Right ventricle myocardium inferior (tissue), 1 donor: ENCODE measurements at places on chromosomes 5 and 9. TPM values are rescaled to one million over a fixed set of nuclear protein-coding genes. Genes with fewer than 3 reads are reported as not detected.

The SPINK4 gene
- not detected for total RNA-seq

GRCh38 chr5:158513490-158514318 lies 586.0 kb downstream of the EBF1 start:
- DNase-seq, result no peak

DNA sequence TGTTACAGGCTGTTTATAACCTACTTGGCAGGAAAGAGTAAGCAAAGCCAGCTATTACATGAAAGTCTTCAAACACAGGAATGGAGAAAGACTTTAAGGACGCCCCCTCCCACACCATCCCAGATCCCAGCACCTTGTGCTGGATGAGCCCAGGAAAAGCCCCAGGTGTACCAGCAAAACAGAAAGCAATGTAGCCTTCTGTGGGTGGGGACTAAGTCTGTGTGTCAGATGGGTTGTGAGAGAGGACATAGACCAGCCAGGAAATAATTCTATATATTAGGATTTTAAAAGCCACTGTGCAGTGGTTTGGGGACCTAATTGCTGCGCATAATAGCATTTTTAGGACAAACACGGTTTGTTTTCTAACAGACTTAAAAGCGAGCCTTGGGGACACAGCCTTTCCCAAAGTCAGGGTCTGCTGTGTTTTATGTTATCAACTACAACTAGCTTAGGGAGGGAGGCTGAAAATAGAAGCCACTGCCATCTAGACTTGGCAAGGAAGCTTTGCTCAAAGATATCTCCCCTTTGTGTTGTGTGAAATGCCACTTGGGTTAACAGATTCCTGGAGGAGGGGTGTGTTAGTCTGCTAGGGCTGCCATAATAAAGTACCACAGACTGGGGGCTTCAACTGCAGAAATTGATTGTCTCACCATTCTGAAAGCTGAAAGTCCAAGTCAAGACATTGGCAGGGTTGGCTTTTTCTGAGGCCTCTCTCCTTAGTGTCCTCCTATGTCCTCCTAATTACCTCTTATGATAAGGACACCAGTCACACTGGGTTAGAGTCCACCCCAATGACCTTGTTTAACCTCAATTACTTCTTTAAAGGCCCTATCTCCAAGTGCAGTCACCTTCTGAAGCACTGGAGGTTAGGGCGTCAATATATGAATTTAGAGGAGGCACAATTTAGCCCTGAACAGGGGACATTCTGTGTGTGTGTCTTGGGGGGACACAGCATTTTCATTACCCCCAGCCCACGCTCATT lies 17.2 kb upstream of the UBE2QL1 start:
- DNase-seq, result no peak

DNA sequence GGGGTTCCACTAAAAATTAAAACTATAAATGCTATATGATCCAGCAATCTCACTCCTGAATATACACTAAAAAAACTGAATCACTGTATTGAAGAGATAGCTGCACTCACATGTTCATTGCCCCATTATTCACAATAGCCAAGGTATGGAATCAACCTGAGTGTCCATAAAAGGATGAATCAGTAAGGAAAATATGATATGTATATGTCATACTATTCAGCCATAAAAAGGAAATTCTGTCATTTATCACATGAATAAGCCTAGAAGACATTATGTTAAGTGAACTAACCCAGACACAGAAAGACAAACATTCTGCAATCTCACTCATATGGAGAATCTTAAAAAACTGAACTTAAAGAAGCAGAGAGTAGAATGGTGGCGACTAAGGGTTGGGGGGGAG lies 1376.2 kb upstream of the CDH9 start:
- DNase-seq, result no peak

DNA sequence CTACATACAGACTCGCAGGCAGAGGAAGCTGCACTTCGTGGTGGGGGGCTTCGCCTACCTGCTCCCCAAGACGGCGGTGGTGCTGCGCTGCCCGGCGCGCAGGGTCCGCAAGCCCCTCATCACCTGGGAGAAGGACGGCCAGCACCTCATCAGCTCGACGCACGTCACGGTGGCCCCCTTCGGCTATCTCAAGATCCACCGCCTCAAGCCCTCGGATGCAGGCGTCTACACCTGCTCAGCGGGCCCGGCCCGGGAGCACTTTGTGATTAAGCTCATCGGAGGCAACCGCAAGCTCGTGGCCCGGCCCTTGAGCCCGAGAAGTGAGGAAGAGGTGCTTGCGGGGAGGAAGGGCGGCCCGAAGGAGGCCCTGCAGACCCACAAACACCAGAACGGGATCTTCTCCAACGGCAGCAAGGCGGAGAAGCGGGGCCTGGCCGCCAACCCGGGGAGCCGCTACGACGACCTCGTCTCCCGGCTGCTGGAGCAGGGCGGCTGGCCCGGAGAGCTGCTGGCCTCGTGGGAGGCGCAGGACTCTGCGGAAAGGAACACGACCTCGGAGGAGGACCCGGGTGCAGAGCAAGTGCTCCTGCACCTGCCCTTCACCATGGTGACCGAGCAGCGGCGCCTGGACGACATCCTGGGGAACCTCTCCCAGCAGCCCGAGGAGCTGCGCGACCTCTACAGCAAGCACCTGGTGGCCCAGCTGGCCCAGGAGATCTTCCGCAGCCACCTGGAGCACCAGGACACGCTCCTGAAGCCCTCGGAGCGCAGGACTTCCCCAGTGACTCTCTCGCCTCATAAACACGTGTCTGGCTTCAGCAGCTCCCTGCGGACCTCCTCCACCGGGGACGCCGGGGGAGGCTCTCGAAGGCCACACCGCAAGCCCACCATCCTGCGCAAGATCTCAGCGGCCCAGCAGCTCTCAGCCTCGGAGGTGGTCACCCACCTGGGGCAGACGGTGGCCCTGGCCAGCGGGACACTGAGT lies 255.9 kb downstream of the SAXO1 start:
- peak; percentile 70 for DNase-seq

The CCDC192 gene
- total RNA-seq, result not detected
